ENCODE measurements at places on chromosomes 13 and 19. TPM values are rescaled to one million over a fixed set of nuclear protein-coding genes. Genes with fewer than 3 reads are reported as not detected.
A peak's percentile ranks its signal among the peaks of the same experiment; 100 is the strongest.

DNA sequence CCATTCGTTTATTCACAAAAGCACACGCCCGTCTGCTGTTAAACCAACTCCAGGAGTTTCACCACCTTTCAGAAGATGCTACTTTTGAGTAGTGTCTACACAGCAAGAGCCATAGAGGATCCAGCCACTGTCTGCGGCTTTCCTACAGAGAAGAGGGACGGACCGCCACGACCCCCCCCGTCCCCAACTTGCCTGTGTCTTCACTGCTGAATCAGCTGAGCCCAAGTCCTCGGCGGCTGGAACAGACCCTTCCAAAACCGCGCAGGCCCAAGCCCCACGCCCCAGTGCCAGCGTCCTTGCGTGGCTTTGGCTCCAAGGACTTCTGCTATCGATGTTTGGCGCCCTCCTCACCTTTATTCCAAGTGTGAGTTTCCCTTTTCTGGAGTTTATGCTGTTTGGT, 65.1 kb downstream of the SPACA7 start:
- peak; percentile 67 for DNase-seq

- DNase-seq: peak; percentile 51
These were observed 6.4 kb upstream of the TPM4 start for GRCh38 chr19:16069813-16070365.

DNA sequence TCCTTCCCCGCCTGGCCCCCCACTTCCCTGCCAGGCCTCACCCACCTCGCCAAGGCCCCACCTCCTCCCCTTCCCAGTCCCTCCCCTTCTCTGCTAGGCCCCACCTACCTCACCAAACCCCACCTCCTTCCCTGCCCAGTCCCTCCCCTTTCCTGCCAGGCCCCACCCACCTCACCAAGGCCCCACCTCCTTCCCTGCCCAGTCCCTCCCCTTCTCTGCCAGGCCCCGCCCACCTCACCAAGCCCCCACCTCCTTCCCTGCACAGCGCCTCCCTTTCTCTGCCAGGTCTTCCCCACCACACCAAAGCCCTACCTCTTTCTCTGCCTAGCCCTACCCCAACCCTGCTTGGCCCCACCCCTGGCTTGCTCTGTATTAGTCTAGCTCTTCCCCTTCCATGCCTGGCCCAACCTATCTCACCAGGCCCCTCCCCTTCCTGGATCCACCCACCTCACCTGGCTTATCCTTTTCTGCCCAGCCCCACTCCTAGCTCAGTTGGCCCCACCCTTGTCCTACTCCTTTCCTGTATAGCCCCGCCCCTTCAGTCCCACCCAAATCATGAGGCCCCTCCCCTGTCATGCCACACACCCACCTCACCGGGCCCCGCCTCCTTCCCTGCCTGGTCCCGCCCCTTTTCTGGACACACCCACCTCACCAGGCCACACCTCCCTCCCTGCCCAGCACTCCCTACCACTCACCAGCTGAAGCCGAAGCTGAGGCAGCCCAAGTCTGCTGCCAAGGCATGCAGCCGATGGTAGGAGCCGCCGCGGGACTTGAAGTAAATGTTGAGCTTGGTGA, 16.2 kb downstream of the CERS1 start:
- no peak for DNase-seq

DNA sequence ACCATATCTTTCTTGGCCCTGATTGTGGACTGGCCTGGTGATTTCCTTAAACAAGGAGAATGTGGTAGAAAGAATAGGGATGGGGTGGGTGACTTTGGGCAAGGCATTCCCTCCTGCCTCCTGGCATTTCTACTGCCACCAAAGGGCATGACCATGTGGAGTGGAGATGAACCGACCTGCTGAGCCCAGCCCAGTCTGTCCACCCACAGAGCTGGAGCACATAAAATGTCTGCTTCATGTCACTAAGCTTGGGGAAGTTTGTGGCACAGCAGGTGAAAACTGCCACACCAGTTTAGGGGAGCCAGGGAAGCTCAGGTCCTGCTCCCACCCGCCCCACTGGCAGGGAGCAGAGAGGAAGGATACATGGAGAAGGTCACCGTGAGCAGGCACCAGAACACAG, 6.3 kb downstream of the TMEM161A start:
- no peak for DNase-seq

- no peak for DNase-seq
These were observed 236.7 kb upstream of the SLITRK1 start for GRCh38 chr13:84118839-84119409.

DNA sequence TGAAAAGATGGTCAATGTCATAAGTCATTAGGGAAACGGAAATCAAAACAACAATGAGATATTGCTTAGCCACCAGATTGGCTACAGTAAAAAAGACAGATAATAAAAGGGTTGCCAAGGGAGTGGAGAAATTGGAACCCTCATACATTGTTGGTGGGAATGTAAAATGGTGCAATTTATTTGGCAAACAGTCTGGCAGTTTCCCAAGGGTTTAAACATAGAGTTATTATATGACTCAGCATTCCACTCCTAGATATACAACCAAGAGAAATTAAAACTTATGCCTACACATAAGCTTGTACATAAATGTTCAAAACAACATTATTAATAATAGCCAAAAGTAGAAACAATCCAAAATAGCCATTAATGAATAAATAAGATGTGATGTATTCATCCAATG, 9.9 kb upstream of the ZNF227 start:
- no peak for DNase-seq

CERS1 gene
- 1.8 TPM for total RNA-seq

HNRNPA1L2 gene
- 4.3 TPM for total RNA-seq

ZNF571 gene
- total RNA-seq: 4.4 TPM

Measured in cardiac septum (tissue), 1 donor.